ENCODE measurements at places on chromosomes 12 and 14.

- peak; percentile 63 for DNase-seq
These were observed at the start of gene SPTSSA for GRCh38 chr14:34462132-34462893. TSS of gene SPTSSA (minus strand) at chr14:34462240. CDS start at chr14:34462207, 33 bp downstream.

DNA sequence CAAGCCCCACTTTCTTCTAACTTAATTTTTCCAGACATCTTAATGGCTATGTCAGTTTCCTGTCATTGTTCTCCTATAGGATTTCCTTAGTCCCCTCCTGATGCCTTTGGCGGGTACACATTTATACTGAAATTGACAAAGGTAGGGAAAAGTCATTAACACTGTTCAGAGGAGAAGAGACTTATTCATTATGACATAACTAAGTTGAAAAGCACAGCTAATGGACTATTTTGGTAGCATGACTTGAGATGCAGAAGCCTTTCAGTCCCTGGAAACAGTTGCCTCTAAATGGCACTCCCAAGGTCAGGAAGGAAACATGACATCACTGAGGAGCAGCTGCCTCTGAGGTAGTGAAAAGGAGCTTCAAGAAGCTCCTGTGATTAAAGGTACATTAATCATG, 317.5 kb upstream of the KITLG start:
- no peak for DNase-seq

DNA sequence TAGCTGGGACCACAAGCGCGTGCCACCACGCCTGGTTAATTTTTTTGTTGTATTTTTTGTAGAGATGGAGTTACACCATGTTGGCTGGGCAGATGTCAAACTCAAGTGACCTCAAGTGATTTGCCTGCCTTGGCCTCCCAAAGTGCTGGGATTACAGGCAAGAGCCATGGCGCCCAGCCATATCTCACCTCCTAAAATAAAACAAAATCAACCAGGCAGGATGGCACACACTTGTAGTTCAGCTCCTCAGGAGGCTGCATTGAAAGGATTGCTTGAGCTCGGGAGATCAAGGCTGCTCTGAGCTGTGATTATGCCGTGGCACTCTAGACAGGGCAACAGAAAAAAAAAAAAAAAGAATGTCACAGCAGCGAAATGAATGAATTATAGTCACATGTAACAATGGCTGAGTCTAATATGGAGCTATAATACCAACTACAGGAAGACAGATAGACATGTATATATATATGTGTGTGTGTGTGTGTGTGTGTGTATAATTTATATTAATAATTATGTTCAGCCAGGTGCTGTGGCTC, 19.3 kb upstream of the TMEM120B start:
- DNase-seq = no peak

- no peak for DNase-seq
These were observed 72.9 kb downstream of the PRIMA1 start for GRCh38 chr14:93715279-93715927.

GRCh38 chr12:11673666-11674461, 24.4 kb downstream of the ETV6 start:
- no peak for DNase-seq

DNA sequence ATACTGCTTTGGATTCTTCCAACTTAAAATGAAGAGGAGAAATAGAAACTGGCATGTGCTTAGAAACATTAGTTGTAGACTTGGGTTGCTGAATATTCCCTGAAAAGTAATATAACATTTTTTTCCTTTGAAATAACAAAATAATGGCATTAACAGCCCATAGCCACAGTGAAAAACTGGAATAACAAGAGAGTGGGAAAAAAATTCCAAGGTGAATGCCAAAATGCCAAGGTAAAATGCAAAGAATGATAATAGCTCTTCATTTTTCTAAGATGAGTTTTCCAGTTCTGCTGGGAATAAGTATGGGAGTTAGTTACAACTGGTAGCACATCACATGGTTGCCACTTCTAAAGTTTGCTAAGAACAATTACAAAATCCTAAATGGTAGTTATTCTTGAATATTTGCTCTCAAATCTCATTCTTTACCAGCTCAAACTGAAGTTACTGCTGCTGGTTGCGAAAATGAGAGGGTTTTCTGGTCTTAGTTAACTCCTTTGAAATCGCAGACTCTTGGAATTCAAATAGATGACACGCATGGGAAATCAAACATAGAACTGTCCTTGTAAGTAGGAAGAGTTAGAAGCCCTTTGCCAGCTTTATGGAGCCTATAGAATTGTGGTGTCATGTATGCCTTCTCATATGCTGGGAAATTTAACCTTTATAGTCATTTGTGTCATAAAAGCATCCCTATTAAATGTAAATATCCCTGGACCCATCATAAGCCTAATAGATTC, 165.0 kb upstream of the DCN start:
- no peak for DNase-seq

DNA sequence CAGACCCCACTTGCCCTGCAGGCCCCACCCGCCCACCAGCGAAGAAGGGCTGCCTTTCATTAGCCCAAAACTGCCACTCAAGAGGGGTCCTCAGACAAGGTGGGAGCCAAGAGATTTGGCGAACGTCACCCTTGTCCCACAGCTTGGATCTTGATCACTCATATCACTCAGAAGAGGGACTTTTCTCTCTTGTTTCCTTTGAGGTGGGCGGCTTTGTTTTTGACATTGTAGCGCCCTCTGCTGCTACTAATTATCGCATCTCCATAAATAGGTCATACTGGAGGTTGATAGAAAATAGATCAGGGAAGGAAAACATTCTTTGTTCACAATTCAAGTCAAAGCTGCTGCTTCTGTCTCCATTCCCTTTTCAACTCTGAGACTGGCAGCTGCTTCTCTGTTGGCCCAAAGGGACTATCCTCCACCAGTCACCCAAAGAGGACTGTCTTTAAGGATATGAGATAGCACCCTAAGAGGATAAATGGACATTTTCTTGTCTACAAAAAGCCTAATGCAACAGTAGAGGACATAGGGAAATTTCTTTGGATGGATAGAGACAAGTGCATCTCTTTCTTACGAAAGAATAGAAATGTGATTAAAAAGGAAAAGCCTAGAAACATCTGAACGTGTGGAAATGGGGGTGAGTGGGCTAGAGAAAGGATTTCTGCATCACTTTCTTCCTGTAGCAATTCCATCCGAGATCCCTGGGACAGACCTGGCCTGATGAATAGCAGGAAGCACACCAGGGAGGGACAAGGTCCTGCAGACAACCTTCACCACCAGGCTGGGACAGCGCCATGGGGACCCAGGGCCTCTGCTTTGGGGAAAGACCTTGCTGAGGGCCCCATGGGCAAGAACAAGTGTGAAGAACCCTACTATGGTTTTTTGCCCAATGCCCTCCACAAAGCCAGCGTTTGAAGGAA, 115.8 kb downstream of the DAD1 start:
- no peak for DNase-seq

- no peak for DNase-seq
These were observed 101.2 kb upstream of the EGLN3 start for GRCh38 chr14:34051966-34052657.

DNA sequence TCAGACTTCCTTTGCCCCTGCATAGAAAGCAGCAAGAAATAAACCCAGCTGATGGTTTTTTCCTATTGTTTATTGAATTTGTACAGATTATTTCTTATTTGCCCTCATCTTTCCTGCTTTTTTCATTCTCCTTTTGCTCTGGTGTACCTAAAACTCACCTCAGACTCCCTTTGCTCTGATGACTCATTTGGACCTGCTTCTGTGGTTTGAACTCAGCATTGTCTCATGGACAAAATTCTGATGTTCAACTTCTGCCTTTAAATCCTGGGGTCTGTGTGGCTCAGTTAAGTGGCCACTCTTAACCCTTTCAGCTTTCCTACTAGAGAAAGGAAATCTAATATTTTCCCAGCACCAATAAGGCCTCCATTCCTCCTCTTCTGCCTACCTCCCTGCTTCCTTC, 3.5 kb upstream of the SENP1 start:
- DNase-seq = no peak

- DNase-seq = no peak
These were observed 74.9 kb upstream of the GRIP1 start for GRCh38 chr12:66753810-66754209.

DNA sequence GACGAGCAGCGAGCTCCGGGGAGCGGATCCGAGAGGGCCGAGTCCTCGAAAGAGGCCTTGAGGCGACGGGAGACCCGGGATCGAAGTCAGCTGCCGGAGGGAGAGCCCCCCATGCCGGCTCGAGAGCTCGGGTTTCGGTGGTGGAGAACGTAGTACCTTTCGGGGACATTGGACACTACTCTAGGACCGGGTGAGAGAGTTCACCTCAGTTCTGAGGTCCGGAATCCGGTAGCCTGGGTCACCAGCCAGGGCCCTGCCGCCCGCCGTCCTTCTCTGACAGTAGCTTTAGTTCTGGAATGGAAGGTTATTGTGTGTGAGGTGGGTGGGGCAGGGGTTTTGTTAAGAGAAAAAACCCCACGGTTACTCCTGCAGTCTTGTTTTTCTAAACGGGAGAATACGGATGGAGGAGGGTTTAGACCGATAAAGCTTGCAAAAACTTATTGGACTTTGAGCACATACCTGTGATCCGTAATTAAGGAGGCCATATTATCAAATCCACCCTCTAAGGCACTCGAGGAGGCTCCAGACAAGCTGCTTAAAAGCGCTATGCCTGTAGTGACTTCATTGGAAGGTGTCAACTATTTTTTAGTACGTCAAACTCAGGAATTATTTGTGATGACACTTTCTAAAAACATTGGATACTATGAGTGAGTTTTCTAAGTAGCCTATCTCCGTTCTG, 765 bp downstream of the SCYL2 start:
- no peak for DNase-seq

DNA sequence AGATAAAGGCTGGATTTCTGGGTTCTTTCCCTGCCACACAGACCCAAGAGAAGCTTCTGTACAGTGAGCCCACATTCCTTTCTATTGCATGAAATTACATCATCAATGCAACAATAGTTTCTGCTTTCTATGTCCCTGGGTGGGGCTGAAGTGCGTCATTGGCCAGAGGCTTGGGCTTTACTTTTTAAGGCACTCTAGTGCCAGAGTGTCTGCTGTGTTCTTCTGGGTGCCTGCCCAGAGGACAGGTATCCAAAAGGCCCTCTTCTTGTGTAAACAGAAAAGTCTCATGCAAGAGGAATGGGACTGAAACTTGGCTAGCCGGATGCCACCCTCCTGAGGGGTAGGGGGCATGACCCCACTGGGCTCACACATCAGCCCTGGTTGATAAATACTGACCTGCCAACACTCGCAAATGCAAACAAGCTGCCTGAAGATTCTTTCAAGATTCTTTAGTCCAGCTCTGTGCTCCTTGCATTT, 5.9 kb downstream of the KRT86 start:
- DNase-seq = no peak

DNA sequence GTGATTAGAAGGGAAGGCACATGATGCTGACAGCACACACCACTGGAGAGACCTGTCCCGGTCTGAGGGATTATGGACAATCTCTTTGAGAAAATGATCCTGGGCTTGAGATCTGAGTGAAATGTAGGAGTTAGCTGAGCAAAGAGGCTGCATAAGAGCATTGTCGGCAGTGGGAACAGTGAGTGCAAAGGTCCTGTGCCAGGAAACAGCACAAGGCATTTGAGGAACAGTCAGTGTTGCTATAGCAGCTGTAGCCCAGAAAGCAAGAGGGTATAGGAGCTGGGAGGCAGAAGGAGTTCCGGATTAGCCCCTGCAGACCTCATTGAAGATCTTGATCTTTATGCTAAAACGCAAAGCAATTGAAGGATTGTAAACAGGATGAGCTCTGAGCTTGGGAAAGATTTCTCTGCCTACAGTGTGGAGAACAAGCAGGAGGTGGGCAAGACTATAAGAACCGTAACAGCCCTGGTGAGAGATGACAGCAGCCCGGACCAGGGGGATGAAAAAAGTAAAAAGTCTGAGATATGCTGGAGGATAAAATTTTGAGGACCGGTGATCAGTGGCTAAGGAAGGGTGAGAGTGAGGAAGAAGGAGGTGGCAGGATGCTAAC, 28.5 kb downstream of the CFL2 start:
- no peak for DNase-seq

GRCh38 chr14:103520269-103520656, 2.4 kb downstream of the CKB start:
- DNase-seq = no peak

- DNase-seq = no peak
These were observed 37.9 kb downstream of the SH2B3 start for GRCh38 chr12:111443586-111443985.

- DNase-seq = no peak
These were observed 111.2 kb downstream of the KICS2 start for GRCh38 chr12:64110864-64111263.

DNA sequence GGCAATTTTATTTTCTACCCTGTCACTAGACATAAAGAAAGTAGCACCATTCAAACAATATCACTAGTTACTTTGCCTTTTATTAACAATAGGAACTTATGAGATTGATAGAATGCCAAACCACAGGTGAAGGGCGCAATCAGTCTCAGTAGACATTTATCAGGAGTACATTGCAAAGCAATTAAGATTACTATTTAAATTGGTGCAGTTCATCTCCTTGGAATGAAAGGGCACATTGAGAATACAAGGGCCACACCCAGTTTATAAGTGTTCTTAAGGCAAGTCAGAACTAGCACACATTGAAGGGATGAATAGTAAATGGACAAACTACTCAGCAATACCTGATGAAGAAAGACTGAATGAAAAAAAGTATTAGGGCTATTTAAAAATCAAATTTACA, 601.4 kb downstream of the C12orf50 start:
- DNase-seq = no peak

DNA sequence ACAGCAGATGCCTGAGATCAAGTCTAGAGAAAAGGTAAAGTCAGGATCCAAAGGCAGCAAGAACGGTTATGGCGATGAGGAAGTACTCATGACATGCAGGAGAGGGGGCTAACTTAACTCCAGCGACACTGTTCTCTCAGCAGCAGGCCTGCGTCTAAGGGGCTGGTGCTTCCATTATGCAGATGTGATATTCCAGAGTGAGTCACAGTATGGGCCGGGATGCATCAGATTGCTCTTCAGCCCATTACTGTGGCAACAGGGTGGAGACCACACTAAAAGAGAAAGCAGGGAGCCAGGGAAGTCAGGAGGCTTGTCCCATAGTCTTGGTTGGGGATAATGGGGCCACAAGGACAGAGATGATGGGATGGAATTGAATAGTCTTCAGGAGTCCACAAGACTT, 151.8 kb upstream of the NTF3 start:
- no peak for DNase-seq

- DNase-seq = no peak
These were observed 27.1 kb upstream of the BCDIN3D start for GRCh38 chr12:49869816-49870500.

GRCh38 chr14:99573436-99574098, 30.4 kb downstream of the CCDC85C start:
- DNase-seq = no peak

GRCh38 chr14:45084946-45085346, 1.0 kb downstream of the PRPF39 start:
- DNase-seq = no peak
